ENCODE measurements at places on chromosomes 5 and 9.

- no peak for DNase-seq
Observed at GRCh38 chr5:91212714-91213092, 170.4 kb downstream of the ARRDC3 start.

GRCh38 chr5:89232139-89232603, 349.2 kb upstream of the MEF2C start:
- DNase-seq, result no peak

GRCh38 chr5:67518227-67518626, 321.6 kb upstream of the CD180 start:
- DNase-seq, result no peak

- no peak for DNase-seq
Observed at GRCh38 chr5:84181093-84181492, 203.6 kb downstream of the EDIL3 start.

DNA sequence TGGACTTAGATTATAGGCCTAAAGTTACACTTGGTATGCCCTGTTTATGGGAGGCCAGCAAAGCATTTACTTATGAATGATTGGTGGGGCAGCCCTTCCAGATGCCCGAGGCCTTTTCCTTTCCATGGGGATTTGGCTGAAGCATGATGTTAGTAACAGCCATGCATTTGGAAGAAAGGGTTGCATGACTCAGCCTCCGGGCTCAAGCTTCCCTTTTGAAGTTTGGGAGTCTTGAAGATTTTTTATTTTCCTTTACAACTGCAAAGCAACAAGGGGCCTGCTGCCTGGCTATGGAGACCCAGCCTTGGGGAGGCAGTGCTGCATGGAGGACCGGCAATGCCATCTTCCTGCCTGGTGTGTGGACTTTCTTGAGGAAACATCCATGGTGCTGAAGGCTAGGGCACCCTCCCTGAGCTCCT, 244.7 kb downstream of the ICE1 start:
- peak; percentile 11 for DNase-seq

DNA sequence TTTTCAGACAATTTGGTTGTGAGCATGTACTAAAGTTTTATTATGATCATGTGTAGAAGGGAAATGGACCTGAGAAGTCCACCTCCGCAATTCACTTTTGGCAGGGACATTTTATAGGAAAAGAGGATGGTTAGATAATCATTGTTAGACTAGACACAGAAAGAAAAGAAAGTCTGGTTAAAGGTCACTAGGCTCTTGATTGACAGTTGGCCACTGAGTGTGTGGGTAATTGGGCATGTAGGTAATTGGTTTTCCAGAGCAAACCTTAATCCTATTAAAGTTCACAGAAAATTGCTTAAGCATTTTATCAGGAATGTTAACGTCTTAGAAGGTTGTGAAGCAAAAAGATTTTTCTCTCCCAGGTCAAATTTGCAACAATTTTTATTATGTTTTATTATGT, 158.5 kb upstream of the CLINT1 start:
- no peak for DNase-seq

- DNase-seq, result no peak
Observed at GRCh38 chr9:134344068-134344799, 18.0 kb downstream of the RXRA start.

GRCh38 chr5:108303611-108304010, 78.3 kb downstream of the FBXL17 start:
- DNase-seq, result no peak

GRCh38 chr5:82684165-82684564, 393.0 kb downstream of the TMEM167A start:
- DNase-seq, result no peak

DNA sequence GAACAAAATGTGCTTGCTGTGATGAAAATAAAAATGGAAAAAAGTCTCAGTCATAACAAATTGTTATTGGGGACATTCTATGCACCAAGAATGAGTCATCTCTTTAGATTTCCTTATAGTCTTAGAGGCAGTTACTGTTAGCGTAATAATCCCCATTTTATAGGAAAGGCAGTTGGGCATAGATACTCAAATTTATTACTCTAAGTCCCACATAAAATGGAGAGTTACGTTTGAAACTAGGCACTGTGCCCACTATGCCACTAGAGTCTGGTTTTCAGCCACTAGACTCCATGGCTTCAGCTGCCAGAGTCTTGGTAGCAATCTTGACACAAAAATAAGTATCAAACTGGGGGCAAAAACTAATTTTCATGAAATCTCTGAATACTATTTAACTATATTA, 317.9 kb upstream of the MEF2C start:
- DNase-seq, result no peak

DNA sequence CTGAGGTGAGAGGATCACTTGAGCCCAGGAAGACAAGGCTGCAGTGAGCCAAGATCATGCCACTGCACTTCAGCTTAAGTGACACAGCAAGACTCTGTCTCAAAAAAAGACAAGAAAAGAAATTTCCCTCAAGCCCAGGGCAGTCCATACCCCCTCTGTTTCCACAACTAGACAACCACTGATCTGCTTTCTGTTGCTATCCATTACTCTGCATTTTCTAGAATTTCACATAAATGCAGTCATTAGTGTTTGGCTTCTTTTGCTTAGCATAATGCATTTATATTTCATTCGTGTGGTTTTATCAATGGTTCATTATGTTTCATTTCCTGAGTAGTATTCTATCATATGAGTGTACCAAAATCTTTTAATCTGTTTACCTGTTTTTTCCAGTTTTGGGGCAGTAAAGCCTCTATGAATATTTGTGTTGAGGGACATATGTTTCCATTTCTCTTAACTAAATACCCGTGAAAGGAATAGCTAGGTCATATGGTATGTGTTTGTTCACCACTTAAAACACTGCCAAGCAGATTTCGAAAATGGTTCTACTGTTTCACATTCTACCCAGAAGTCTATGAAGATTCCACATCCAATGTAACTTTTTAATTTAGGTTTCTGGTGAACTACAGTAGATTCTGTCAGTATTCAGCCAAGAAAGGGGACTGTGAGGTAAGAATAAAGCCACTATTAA, 271.8 kb downstream of the ZNF608 start:
- DNase-seq, result no peak

DNA sequence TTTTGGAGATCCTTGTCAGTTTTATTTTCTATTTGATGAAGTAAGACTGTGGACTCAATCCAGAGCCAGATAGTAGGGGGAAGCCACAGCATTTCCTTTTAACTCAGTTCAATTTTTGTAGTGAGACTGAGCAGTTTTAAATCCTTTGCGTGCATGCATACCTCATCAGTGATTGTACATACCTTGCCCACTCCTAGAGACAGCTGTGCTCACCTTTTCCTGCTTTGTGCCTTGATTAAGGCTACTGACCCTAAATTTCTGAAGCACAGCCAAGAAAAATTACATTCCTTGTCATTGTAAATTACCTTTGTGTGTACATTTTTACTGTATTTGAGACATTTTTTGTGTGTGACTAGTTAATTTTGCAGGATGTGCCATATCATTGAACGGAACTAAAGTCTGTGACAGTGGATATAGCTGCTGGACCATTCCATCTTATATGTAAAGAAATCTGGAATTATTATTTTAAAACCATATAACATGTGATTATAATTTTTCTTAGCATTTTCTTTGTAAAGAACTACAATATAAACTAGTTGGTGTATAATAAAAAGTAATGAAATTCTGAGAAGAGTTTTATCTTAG, 17.8 kb downstream of the DIMT1 start:
- DNase-seq, result no peak
